Pancreas (tissue), 10 donors: ENCODE measurements at places on chromosomes 2 and 18. TPM values are rescaled to one million over a fixed set of nuclear protein-coding genes. Genes with fewer than 3 reads are reported as not detected.
A peak's percentile ranks its signal among the peaks of the same experiment; 100 is the strongest.

DNA sequence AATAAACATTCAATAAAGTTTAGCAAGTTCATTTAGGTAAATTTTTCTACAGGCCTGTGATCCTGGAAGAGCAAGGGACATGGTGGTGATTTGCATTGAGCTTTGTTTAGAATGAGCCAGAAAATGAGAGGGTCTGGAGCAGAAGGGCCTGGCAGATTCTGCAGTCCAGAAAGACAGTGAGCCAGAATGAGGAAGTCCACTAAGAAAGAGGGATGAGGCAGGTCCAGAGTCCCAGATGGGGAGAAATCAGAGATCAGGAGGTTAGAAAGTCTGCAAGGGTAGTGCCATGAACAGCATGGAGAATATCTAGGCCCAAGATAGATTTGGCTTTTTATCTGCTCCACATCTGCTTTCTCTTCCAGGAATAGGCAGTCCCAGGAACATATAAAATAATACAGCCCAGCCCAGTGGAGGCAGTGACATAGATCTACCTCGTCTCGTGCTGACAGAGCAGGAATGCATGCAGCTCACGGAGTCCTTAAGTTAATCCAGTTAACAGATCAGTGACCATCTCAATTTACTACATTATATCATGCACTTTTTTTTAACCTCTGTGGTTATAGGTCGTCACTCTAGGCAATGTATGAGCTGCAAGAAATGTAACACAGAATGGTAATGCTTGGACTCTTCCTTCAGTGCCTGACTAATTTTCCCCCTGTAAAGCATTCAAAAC, 429.0 kb downstream of the SUCLG1 start:
- no peaks in the 10 kb centered on the region for H3K27me3 ChIP-seq
- DNase-seq = no peak
- no peak overlapping the region for H3K4me3 ChIP-seq

GRCh38 chr18:76398896-76399612, 96.0 kb downstream of the ZNF516 start:
- no peaks in the 10 kb centered on the region for H3K4me1 ChIP-seq
- peak; percentile 42 for DNase-seq
- no peaks in the 10 kb centered on the region for H3K36me3 ChIP-seq
- no peak overlapping the region for H3K4me3 ChIP-seq

- no peak overlapping the region for H3K27ac ChIP-seq
- H3K27me3 ChIP-seq = no peaks in the 10 kb centered on the region
- H3K4me1 ChIP-seq = no peaks in the 10 kb centered on the region
- H3K4me3 ChIP-seq = no peak overlapping the region
Measured at GRCh38 chr2:115077626-115078025, 635.2 kb downstream of the DPP10 start.

PROM2 gene
- 9.5 TPM for total RNA-seq

GRCh38 chr2:173264603-173265366, 89.9 kb upstream of the CDCA7 start:
- H3K4me1 ChIP-seq = no peaks in the 10 kb centered on the region
- H3K4me3 ChIP-seq = no peak overlapping the region
- no peaks in the 10 kb centered on the region for H3K36me3 ChIP-seq
- DNase-seq = peak; percentile 23
- H3K27me3 ChIP-seq = no peaks in the 10 kb centered on the region

DNA sequence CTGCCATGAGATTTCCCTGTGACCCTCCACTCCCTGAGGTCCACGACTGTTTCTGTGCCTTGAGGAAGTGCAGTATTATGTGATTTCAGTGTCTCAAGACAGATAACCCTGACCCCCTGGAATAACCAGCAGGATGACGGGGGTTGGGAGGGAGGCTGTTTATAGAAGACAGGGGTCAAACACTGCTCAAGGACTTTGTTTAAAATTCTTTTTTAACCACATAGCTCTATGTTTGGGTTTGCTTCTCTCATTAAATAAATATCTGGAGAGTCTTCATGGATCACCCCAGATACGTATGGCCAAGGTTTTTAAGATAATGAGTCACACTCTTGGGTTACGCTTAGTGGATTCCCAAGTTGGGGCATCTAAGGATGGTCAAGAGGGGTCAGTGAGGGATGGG, 523.8 kb upstream of the TNP1 start:
- no peak overlapping the region for H3K4me3 ChIP-seq
- H3K27ac ChIP-seq = no peak overlapping the region
- no peaks in the 10 kb centered on the region for H3K4me1 ChIP-seq
